ENCODE measurements at places on chromosomes 16 and 17.

DNA sequence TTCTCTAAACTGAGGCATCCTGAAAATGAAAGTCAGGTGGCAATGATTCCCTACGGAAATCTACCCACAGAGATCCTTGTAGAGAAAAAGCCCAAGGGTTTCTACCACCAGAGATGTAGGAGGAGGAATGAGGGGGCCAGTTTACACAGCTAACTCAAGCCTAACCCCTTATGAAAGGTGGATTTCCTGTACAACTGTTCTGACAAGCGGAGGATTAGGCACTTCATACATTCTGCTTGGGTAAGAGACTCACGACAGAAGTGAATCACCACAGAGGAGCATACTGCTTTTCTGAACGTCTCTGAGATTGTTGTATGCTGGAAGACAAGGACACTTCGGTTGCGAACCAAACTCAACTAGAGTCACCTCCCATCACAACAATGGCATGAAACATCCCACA lies 72.7 kb downstream of the SMG6 start:
- DNase-seq = no peak

- DNase-seq = no peak
These were observed 28.2 kb downstream of the USP31 start for GRCh38 chr16:23121024-23121423.

GRCh38 chr17:31838636-31839225 lies 20.3 kb downstream of the COPRS start:
- no peak for DNase-seq

- DNase-seq = no peak
These were observed 4.6 kb upstream of the GSE1 start for GRCh38 chr16:85608515-85608885.

GRCh38 chr16:75188832-75189477 lies 18.0 kb downstream of the CTRB2 start:
- DNase-seq = no peak

DNA sequence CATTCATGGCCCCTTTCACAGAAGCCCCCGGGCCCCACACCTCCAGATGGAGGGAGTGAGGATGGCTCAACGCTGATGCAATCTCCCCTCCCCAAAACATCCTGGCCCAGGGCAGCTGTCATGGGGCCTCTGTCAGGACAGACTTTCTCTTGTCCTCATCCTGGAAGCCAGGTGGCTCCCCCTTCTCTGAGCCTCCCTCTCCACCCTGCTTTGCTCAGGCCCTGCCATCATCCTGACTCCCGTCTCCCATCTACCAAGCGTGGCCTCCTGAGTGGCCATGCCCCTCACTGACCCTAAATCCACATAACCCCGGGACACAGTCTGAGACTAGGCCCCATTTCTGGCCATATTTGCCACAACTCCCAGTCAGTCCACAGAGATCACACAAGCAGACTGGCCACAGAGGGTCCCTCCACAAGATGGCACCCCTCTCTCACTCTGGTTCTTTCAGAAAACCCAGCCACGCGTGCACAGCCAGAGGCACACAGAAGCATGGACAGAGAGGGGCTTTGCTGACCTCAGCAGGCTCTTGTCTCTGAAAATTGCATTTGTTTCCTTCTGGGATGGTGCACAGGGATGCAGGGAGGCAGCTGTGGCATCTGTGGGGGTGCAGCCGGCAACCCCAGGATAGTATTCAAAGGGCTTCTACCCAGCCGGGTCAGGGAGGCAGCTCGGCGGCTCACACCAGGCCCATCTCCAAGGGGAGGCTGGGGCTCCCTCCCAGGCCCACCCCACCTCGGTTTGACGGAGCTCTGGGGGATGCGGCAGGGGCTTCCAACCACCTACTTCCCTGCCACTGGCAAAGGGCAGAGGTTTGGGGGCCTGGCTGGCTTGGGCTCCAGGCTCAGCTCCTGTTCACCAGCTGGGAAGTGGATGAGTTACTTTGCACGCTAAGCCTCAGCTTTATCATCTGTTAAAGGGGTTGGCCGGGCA lies 16.9 kb downstream of the DOC2B start:
- DNase-seq = no peak

DNA sequence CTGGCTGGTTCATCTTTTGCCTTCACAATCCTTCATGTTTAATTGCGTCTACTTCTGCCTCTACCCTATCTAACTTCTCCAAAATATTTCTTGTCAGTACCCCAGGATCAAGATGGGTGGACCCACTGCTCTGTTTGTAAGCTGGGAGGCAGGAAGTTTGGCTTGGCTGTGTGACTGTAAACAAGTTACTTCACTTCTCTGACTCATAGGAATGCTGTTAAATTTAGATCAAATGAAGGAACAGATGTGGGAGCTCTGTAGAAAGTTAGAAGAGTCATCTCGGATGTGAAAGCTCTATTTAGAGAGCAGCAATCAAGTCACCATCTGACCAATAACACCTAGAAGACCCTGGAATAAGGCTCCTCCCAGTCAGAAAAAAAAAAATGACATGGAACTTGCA lies 55.2 kb upstream of the MRTFB start:
- no peak for DNase-seq

DNA sequence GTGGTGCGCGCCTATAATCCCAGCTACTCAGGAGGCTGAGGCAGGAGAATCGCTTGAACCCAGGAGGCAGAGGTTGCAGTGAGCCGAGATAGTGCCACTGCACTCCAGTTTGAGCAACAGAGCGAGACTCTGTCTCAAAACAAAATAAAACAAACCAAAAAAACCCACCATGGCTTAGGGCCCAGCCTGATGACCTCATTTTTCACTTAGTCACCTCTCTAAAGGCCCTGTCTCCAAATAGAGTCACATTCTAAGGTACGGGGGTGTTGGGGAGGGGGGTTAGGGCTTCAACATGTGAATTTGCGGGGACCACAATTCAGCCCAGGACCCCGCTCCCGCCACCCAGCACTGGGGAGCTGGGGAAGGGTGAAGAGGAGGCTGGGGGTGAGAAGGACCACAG lies 1.4 kb upstream of the STH start:
- DNase-seq = no peak

GRCh38 chr16:80323808-80324195 lies 217.0 kb upstream of the DYNLRB2 start:
- no peak for DNase-seq

- no peak for DNase-seq
These were observed 1.4 kb downstream of the ARSG start for GRCh38 chr17:68292689-68293040.

DNA sequence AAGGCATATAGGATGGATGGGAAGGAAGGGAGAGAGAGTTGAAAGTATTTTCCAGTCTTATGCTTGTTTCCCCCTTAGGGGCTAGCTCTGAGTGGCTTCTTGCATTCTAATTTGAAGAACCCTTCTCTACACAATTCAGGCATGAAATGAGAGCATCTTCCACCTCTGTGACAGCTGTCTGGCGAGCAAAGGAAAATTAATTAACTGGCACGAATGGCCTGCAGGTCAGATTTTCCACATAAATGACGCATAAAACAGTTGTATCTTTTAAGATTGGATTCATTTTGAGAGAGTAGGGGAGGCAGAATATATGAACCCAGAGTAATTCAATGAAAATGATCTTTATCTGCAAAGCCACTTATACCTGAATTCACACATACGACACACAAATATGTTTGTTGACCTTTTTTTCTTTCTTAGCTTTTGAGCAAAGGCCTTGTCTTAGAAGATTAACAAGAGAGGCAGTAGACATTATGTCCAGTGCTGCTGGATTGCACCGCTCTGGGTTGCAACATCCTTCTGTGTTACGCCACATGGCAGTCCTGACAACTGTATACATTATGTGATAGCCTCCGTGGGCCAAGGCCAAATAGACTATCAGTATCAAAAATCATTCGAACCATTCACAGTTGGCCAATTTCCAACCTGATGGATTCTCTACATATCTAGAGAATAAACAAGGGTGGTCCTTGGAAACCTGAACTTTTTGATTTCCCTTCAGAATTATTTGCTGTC lies 173.0 kb upstream of the GOT2 start:
- DNase-seq = no peak

- DNase-seq = no peak
These were observed 3.7 kb upstream of the CBX8 start for GRCh38 chr17:79800325-79801155.

- DNase-seq = no peak
These were observed 8.1 kb downstream of the ANKRD11 start for GRCh38 chr16:89482150-89482816.

- DNase-seq = no peak
These were observed 9.6 kb upstream of the EIF1 start for GRCh38 chr17:41678907-41679739.

DNA sequence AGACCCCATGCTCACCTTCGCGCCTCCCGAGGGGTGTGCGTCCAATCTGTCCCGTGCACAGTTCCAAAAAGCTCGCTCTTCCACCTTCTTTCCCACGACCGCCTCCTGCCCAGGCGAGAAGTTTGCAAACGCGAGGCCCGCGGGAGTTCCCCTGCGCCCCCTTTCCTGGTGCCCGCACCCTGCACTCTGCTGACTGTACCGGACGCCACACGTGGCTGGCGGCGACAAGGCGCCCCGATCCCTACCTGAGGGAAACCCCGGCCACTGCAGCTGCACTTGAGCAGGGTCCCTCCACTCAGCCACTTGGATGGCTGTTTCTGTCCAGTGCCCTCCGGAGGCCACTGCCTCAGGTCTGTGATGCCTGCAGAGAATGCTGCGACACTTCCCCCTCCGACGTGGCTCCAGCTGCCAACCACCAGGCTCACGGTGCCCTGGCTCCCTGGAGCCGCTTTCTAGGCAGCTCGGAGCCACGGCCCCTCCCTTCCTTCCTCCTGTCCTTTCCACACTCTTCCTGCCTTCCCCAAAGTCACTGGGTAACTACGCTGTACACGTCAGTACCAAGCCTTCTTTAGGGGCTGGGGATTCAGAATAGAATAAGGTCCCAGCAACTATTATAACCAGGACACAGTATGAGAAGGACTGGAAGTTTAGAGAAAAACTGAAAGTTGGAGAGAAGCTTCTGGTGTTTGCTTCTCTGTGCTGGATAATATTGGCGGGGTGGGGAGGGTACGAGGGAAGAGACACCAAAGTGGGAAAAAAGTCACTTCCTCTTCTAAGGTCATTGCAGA lies at the start of gene MLKL:
Gene MLKL, minus strand, starts transcription at position 425 of the 788 bp plus-strand sequence. CDS start 5,105 bp downstream, outside the sequence.
- no peak for DNase-seq

DNA sequence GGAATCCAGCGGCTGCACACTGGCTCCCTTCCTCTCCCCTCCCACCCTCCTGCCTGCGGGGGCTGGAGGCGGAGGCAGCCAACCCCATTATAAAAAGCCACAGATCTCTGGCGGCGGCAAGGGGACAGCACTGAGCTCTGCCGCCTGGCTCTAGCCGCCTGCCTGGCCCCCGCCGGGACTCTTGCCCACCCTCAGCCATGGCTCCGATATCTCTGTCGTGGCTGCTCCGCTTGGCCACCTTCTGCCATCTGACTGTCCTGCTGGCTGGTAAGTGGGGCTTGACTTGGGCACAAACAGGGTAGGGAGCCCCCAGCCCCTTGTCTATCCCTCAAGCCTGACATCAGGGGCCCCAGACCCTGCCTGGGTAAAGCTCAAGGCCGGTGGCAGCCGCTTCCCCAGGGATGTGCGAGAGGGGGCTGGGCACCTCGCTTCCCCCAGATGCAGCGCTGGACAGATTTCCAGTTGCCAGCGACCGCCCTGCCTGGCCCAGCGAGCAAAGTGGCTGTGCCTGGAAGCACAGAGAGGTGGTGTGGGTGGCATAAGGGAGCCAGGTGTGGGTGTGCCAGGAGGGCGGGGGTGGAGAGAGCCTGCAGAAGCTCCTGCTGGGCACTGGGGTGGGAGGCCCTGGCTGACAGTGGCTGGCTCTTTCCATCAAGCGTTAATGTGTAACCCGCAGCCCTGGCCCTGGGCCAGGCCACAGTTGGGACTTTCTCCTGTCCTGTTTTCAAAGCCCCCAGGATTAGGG lies at the start of gene CX3CL1:
Gene CX3CL1, plus strand, starts transcription at position 119 of the 745 bp plus-strand sequence. Its CDS starts 79 bp downstream, at position 198.
- DNase-seq = no peak

- DNase-seq = no peak
These were observed 1.3 kb upstream of the TMEM92 start for GRCh38 chr17:50272711-50273653.

DNA sequence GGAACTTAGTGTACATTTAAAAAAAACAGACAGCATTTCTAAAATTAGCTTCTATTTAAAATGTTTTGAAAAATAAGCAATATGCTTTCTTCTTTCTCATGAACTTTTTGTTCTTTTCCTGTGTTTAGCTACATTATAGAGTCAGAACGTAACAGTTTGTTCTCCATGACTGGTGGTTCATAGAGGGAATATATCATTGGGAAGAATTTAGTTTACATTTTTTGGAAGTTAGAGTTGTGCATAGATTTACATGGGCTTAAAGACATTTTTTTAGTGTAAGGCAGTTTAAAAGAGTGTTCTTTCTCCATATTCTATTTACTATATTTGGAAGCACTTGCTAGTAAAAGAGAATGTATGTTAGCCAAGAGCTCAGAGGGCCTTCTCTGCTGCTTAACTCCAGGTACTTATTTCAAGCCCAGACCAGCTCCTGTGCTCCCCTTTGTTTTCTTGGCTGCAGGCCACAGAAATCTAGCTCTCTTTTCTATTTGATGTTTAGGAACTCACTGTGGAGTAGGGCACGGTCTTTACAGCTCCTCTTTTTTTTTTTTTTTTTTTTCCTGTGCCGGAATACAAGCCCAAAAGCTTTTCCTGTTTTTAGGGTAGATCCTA lies 20.2 kb downstream of the AP2B1 start:
- DNase-seq = no peak

DNA sequence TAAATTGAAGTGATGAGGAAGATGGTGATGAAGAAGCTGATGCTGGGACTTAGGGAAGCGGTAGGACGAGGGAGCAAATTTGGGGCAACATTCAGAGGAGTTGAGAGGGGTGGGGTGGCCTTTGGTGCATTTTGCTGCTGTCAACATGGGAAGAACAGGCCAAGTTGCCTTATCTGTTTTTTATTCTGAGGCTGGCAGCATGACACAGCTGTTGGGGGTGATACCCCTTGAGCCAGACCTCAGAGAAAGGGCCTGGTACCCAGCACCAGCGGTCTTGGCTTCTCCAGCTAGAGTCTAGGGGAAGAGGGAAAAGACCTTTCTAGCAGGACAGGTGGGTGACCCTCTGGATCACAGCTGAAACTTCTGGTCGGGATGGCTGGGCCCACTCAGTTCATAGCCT lies 4.6 kb downstream of the IGFBP4 start:
- DNase-seq = no peak

DNA sequence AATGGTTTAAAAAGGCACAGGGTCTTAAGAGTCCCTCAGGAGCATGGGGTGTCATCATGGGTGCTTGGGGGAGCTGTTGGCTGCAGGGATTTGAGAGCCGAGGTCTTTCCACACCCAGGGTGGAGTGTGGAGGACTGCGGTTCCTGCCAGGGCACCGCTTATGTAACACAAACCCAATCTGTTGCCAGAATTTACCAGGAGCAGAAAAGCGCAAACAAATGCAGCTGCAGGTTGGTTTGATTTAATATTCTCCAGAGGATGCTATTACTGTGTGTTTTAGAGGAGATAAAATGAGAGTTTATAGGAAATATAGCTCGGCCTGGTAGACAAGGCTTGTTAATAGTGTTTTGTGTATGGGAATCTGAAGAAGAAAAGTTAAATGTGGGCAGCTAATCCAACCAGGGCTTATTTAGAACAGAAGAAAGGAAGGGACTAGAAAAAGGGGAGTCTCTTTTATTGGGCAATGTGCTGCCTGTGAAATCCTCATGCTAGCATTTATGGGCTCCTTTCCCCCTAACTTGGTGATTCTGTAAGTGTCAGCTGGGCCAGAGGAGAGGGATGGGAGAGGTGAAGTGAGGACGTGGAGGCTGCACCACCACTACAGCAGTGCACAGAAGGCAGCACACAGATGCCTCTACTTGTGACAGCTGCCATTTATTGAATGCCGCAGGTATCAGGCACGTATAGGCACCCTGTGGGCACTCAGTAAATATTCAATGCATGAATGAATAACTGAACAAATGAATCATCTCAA lies 174.7 kb downstream of the KATNIP start:
- DNase-seq = no peak

All from epithelial cell of prostate (primary cell).